ENCODE measurements at places on chromosomes 13 and 19.

DNA sequence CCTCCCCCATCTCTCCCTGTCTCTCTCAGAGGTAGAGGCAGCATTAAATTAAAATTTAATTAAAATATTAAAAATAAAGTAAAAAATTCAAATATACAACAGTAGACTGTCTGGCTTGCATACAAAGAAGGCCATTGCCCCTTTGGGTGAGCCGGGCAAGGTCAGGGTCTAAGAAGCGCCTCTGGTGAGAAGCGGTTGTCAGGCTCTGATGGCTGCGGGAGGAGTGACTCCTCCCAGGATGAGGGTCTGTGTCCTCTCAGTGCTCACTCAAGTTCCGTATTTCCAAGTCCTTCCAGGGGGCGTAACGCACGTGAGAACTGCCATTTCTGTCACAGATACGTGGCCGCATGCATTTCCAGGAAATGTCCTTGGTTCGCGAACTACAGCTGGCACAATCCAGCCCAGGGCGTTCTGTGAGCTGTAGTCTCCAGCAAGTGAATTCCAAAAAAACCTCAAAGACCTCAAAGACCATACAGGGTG, 737 bp upstream of the ZNF181 start:
- DNase-seq: no peak

DNA sequence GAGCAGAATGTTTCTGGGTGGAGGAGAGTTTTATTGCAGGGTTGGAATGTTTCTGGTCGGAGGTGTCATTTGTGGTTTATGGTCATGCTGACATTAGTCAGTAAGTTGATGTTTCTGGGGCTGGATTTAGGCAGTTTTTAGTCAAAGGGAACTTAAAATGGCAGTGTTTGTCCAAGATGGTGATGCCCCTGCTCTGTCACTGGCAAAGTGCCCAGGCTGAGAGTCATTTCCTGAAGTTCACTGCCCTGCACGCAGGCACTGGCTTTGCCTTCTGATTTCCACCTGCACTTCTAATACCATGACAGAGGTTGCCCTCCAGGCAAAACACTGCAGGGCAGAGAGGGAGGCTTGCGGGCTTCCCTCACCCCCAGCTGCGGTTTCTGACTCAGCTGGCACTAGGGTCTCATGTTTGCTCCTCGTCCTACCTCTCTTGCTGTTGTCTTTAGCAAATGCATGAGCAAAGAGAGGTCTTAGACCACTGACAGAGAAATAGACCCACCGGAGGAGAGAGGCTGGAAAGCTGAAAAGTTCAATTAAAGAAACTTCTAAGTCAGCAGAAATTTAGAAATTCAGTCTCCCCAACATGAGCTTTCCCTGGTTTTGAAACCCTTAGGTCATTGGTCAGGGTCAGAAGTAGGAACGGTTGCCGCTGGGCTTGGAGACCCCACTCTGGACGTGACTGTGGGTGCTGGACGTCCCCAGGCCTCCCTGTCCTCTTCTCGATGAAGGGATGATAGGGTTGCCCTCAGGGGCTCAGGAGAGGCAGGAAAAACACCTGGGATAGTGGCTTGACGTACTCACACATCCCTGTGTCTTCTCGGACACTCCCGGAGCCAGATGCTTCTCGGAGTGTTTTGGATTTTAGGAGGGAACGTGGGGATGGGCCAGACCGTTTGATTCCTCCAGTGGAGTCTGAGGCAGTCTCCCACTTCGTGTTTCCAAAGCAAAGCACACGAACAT, 26.3 kb downstream of the TMEM255B start:
- peak; percentile 72 for DNase-seq

GRCh38 chr19:55027472-55028337, 10.4 kb downstream of the GP6 start:
- peak; percentile 2 for DNase-seq

GRCh38 chr19:29841209-29841558, 29.4 kb downstream of the CCNE1 start:
- no peak for DNase-seq

GRCh38 chr13:100887729-100888151, 213.1 kb upstream of the TMTC4 start:
- peak; percentile 91 for DNase-seq

DNA sequence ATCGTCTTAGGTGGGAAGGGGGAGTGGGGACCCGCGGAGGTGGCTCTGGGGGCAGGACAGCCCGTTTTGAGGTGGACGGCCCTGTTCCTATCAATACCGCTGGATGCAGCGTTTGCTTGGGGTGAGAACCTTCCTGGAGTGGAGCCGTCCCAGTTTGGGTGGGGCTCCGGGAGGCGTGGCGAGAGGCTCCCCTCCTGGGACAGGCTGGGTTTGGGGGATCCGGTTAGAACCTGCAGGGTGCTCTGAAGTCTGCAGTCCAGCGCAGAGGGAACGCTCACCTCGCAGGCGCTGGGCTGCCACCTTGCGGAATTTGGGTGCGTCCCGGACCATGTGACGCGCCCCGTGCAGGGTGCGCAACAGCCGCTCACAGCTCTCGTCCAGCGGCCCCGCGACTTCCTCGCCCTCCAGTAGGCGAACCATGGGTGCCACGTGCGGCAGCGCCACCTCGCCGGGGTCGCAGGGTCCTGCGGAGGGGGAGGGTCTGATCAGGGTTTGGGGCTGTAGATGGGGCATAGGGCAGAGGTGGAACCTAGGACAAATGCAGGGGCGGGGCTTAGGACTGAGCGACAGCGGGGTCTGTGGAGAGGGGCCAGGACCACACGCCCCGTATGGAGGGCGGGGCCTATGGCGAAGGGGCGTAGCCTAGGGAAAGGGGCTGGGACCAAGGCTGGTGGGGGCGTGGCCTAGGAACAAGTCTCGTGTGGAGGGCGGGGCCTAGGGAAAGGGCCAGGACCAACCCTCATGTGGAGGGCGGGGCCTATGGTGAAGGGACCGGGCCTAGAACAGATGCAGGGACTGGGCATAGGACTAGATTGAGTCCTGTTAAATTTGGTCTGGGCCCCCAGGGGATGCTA, 13.8 kb downstream of the SH2D3A start:
- peak; percentile 69 for DNase-seq

- no peak for DNase-seq
These were observed 477 bp upstream of the PLEKHF1 start for GRCh38 chr19:29664753-29665214.
